ENCODE measurements at places on chromosomes 2 and 18.

DNA sequence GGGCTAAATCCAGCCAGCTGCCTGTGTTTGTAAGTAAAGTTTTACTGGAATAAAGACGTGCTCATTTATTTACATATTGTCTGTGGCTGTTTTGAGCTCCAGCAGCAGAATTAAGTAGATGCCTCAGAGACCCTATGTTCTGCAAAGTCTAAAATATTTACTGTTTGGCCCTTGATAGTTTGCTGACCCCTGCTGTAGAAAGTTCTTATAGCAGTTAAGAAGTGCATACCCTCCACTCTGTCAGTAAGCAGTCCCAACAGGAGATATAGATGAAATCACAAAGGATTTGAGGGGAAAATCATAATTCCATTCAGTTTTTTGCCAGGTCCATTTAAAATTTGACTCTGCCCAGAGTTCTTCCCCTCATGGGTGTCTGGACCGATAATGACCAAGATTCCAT, 50.1 kb upstream of the ITM2C start:
- no peak for DNase-seq

GRCh38 chr2:231680285-231680991, 27.9 kb upstream of the PTMA start:
- no peak for DNase-seq

- no peak for DNase-seq
Measured at GRCh38 chr18:57347784-57348183, 4.6 kb upstream of the ST8SIA3 start.

DNA sequence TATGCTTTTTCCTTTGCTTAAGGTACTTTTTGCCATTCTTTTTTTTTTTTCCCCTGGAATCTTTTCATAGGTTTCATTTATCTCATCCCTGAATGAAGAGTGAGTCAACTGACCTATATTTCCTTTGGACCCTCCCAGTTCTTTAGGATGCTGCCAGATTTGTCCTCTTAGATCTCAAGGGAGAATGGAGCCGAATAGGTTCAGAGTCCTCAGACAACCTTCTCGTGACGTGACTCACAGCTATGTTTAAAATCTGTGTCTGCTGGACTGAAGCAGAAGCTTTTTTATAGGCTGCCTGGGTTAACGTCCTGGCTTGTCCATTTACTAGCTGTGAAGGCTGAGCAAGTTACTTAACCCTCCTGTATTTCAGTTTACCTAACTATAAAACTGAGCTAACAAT, 358.6 kb downstream of the DLGAP1 start:
- DNase-seq: no peak

DNA sequence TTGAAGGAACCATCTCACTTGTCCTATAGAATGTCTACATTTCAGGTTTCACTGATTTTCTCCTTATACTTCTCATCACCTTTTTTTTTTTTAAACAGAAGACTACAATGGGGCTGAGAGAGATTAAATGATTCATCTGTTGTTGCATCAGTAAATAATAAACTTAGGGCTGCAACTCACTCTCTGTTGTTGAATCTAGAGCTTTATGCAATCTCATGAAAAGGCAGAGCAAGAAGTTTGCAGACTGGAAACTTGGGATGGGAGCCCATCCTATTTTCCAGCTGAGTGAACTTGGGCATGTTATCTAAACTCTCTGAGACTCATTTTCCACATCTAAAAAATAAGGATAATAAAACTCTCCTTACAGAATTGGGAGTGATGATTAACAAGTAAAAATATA, 58.4 kb downstream of the PDE1A start:
- no peak for DNase-seq

Data from left kidney (tissue), 8 donors.